Psoas muscle (tissue), 8 donors: ENCODE measurements at places on chromosomes 5 and 9. TPM values are rescaled to one million over a fixed set of nuclear protein-coding genes. Genes with fewer than 3 reads are reported as not detected.

Gene EPB41L4A
- 5.8 TPM for total RNA-seq

GRCh38 chr5:156896546-156896945 lies 46.5 kb downstream of the PPP1R2B start:
- DNase-seq: no peak

DNA sequence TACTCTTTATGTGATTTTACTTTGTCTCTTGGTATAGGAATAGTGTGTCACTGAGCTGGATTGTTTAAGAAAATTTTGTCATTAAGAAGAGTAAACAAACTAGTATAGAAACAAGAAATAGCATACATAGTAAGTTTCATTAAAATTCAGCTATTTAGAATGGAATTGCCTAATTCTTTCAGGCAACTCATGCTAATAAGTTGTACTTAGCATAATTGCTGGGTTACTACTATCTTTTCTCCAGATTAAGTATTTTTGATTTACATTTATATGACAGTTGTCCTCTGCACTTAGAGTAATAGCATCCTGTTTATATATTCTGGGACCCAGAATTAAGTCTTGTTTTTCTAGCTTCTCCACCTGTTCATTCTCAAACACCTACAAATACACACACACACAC lies 85.9 kb downstream of the PAM start:
- no peak for DNase-seq

DNA sequence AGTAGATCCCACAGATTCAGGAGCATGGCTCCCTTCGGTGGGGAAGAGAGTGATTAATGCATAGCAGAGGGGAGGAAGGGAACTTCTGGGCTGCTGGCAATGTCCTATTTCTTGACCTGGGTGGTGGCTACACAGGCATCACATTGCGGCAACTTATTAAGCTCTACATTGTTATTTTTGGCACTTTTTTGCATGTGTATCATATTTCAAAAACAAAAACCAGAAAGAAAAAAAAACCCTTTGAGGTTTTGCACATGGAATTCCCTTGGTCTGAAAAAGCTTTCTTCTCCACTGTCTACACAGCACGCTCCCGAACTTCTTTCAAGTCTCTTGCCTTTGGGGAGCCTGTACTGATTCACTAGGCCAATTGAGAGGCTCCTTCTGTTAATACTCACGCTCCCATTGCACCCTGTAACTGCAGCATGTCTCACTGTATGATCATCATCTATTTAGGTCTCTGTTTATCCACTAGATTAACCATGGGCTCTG lies 25.1 kb downstream of the CEMIP2 start:
- no peak for DNase-seq

Gene DOLK
- total RNA-seq: 5.6 TPM

DNA sequence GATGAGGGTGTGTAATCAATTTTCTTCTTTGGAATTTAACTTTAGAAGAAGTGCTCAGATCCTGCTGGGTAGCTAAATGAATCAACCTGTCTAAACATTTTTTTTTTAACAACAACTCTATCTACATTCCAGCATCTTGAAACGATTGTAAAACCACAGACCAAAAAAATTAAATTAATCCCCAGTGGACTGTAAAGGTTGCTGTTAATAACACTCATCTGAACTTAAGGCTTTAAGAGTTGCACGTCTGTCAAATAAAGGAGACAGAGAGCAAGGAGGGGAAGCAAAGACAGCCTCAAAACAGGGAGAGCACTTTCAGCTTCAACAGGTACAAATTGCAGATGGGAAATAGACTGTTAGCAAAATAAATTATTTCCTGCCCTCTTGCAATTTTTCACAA lies 548.5 kb downstream of the DTWD2 start:
- DNase-seq: no peak
